ENCODE measurements at places on chromosomes 12 and 14.
A peak's percentile ranks its signal among the peaks of the same experiment; 100 is the strongest.

DNA sequence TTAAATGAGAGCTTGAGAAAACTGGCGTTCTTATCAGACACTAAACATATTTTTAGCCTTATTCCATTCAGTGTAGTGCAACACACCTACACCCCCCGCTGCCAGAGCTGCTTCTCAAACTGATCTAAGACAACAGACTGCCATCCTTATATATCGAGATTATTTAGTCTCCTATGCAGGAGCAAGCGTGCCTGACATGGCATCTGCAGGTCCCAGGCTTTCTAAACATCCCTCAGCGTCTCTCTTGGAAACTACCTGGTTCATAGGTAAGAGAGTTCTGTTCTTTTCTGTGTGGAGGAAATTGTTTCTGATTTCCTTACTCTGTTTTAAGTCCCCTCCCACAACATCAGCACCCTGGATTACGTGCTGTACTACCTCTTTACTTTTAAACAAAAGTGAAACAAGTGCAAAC lies 117.1 kb upstream of the PTPRB start:
- no peak overlapping the region for H3K27ac ChIP-seq
- H3K4me3 ChIP-seq, result no peak overlapping the region
- no peak for DNase-seq

GRCh38 chr12:6140651-6141447 lies 16.4 kb upstream of the VWF start:
- H3K27me3 ChIP-seq, result peaks cover 3% of the 10 kb centered on the region
- DNase-seq, result peak; percentile 70
- H3K4me3 ChIP-seq, result no peak overlapping the region
- H3K27ac ChIP-seq, result peak overlapping the region; percentile 72
- peaks cover 14% of the 10 kb centered on the region for H3K4me1 ChIP-seq

GRCh38 chr12:57629897-57630471 lies 3.0 kb downstream of the B4GALNT1 start:
- H3K27ac ChIP-seq, result no peak overlapping the region
- peak; percentile 1 for DNase-seq
- peaks cover 35% of the 10 kb centered on the region for H3K4me1 ChIP-seq
- H3K4me3 ChIP-seq, result no peak overlapping the region

DNA sequence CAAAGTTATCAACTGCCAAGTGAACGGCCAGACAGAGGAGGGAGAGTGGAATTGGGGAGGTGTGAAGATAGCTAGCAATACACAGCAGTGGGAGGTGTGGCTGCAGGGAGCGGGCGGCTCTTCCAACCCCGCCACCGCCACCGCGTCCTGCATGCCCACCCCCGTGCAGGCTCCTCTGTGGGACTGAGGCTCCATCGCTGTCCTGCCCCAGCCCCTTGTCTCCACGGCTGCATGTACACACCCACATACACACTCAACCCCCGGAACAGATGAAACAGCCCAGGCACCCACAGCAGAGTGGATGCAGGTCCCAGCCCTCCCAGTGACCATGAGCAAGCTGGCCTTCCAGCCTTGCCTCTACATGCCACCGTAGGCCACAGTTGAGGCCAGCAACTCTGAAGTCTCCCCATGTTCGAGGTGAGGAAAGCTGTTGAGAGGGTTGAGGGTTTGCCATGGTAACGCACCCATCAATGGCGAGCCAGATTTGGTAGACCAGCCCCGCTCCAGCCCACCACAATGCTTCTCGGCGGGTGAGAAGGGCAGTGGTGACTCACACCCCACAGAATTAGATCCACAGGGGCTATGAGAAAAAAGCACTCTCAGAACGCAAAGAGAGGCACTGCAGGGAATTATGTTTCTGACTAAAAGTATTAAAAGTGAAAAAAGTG lies 39.3 kb downstream of the PITPNM2 start:
- no peak for DNase-seq
- peaks cover 5% of the 10 kb centered on the region for H3K36me3 ChIP-seq
- H3K4me1 ChIP-seq, result peaks cover 41% of the 10 kb centered on the region
- H3K4me3 ChIP-seq, result no peak overlapping the region

DNA sequence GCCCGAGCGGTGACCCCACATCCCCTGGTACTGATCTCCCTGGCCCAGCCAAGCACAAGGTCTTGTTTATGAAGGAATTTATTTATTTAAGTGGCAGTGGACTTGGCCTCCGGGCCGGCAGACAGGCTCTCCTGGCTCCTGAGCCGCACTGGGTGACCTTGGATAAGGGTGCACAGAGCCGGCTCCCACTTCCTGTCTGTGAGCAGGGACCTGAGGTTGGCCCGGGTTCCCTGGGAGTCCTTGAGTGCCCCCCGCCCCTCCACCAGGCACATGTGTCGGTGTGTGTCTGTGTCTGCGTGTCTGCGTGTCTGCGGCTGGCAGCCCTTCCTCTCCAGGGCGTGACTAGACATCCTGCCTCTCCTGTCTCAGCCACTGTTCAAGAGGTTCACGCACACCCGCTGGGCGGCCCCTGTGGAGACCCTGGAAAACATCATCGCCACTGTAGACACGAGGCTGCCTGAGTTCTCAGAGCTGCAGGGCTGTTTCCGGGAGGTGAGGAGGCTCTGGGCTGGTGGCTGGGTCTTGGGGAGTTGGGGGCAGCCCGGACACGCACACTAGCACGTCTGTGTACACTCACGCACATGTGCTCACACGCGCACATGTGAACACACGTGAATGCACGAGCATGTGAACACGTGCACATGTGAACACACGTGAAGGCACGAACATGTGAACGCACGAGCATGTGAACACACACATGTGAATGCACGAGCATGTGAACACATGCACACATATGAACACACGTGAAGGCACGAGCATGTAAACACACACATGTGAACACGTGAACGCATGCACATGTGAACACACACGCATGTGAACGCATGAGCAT lies 9.3 kb downstream of the TNFAIP2 start:
- H3K27ac ChIP-seq, result no peak overlapping the region
- peaks cover 71% of the 10 kb centered on the region for H3K36me3 ChIP-seq
- H3K27me3 ChIP-seq, result peaks cover 5% of the 10 kb centered on the region
- no peak for DNase-seq

- no peak overlapping the region for H3K27ac ChIP-seq
- H3K27me3 ChIP-seq, result no peaks in the 10 kb centered on the region
- H3K36me3 ChIP-seq, result no peaks in the 10 kb centered on the region
Measured at GRCh38 chr12:1890119-1890703, 28.2 kb downstream of the CACNA2D4 start.

- H3K4me3 ChIP-seq, result no peak overlapping the region
- DNase-seq, result no peak
- no peak overlapping the region for H3K27ac ChIP-seq
- H3K27me3 ChIP-seq, result no peaks in the 10 kb centered on the region
Measured at GRCh38 chr14:67680941-67681340, 6.5 kb upstream of the VTI1B start.

- no peaks in the 10 kb centered on the region for H3K36me3 ChIP-seq
- H3K27me3 ChIP-seq, result no peaks in the 10 kb centered on the region
- H3K4me1 ChIP-seq, result no peaks in the 10 kb centered on the region
- peak; percentile 58 for DNase-seq
Measured at GRCh38 chr14:63478010-63478409, 65.2 kb downstream of the PPP2R5E start.

- no peak overlapping the region for H3K4me3 ChIP-seq
- H3K27ac ChIP-seq, result no peak overlapping the region
- no peak for DNase-seq
- no peaks in the 10 kb centered on the region for H3K27me3 ChIP-seq
- H3K36me3 ChIP-seq, result peaks cover 21% of the 10 kb centered on the region
Measured at GRCh38 chr12:3228552-3228951, 151.4 kb downstream of the TSPAN9 start.

DNA sequence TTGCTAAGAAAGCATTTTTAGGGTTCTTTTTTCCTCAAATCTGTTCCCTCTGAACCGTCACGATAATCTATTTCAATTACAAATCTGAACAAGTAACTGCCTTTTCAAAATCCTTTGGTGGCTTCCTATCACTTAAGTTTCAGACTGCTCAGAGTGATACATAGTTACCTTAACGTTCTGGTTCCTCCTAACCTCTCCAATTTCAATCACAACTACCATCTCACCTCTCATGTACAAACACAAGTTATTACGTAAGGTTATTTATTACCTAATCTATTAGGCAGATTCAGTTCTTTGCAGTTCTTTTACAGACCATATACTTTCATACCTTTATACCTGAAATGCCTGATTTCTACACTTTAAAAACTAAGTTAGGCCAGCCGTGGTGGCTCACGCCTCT lies 12.1 kb downstream of the RNF212B start:
- no peak for DNase-seq
- no peaks in the 10 kb centered on the region for H3K36me3 ChIP-seq
- no peak overlapping the region for H3K27ac ChIP-seq
- no peak overlapping the region for H3K4me3 ChIP-seq
- H3K27me3 ChIP-seq, result peaks cover 2% of the 10 kb centered on the region

DNA sequence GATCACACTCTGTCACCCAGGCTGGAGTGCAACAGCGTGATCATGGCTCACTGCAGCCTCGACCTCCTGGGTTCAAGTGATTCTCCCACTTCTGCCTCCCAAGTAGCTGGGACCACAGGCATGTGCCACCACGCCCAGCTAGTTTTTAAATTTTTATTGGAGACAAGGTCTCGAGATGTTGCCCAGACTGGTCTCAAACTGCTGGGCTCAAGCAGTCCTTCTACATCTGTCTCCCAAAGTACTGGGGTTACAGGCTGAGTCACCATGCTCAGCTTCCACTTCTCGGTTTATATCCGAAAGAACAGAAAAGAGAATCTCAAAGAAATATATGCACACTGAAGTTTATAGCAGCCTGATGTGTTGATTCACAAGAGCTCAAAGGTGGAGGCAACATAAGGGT lies 107.5 kb downstream of the SCARB1 start:
- no peaks in the 10 kb centered on the region for H3K27me3 ChIP-seq
- no peak overlapping the region for H3K27ac ChIP-seq
- H3K36me3 ChIP-seq, result no peaks in the 10 kb centered on the region
- no peak for DNase-seq
- peaks cover 57% of the 10 kb centered on the region for H3K4me1 ChIP-seq

DNA sequence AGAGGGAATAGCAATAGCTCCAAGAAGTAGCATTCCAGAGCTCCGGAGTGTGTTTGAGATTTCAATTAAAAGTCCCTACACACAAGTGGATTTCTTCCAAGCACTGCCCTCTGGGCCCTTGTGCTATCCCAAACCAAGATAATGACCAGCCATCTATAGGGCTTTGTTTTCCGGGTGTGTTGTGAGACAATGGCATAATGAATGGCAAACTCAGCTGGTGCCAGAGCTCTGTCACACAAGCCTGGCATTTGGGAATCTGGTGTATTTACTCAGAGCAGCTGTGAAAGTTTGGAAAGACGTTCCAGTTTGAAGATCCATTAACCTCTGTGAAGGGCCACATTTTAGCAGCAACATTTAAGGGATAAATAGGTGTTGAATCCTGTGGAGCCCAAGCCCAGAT lies 61.2 kb upstream of the TMTC2 start:
- H3K27me3 ChIP-seq, result no peaks in the 10 kb centered on the region
- no peaks in the 10 kb centered on the region for H3K4me1 ChIP-seq
- H3K36me3 ChIP-seq, result no peaks in the 10 kb centered on the region
- peak; percentile 14 for DNase-seq

DNA sequence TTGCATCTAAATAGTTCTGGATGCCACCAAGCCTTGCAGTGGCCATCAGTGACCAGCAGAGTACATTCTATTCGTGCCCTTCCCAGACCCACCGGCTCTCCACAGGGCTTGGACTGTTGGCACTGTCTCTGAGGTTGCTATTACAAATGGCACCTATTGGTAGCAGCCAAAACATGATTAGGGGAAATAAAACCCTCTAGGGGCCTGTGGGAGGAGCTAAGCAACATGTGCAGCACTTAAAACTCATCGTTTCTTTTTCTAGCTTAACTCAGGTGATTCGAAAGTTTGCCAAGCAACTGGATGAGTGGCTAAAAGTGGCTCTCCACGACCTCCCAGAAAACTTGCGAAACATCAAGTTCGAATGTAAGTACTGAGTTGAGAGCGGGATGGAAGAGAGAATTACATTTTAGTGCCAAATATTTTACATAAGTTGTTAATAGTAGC lies 65.4 kb upstream of the RIC8B start:
- H3K4me3 ChIP-seq, result no peak overlapping the region
- H3K4me1 ChIP-seq, result no peaks in the 10 kb centered on the region
- no peaks in the 10 kb centered on the region for H3K36me3 ChIP-seq
- peaks cover 3% of the 10 kb centered on the region for H3K27me3 ChIP-seq
- no peak overlapping the region for H3K27ac ChIP-seq

- no peaks in the 10 kb centered on the region for H3K36me3 ChIP-seq
- H3K27ac ChIP-seq, result peak overlapping the region; percentile 84
- H3K4me3 ChIP-seq, result peak overlapping the region; percentile 39
- no peaks in the 10 kb centered on the region for H3K27me3 ChIP-seq
- H3K4me1 ChIP-seq, result peaks cover 28% of the 10 kb centered on the region
- peak; percentile 96 for DNase-seq
Measured at GRCh38 chr12:116599285-116600136, 40.3 kb downstream of the MAP1LC3B2 start.

GRCh38 chr12:105378911-105379310 lies 48.4 kb downstream of the C12orf75 start:
- H3K27me3 ChIP-seq, result no peaks in the 10 kb centered on the region
- no peak overlapping the region for H3K27ac ChIP-seq

GRCh38 chr12:89768586-89769482 lies 60.2 kb upstream of the ATP2B1 start:
- no peaks in the 10 kb centered on the region for H3K4me1 ChIP-seq
- DNase-seq, result no peak
- no peaks in the 10 kb centered on the region for H3K27me3 ChIP-seq
- H3K36me3 ChIP-seq, result no peaks in the 10 kb centered on the region

DNA sequence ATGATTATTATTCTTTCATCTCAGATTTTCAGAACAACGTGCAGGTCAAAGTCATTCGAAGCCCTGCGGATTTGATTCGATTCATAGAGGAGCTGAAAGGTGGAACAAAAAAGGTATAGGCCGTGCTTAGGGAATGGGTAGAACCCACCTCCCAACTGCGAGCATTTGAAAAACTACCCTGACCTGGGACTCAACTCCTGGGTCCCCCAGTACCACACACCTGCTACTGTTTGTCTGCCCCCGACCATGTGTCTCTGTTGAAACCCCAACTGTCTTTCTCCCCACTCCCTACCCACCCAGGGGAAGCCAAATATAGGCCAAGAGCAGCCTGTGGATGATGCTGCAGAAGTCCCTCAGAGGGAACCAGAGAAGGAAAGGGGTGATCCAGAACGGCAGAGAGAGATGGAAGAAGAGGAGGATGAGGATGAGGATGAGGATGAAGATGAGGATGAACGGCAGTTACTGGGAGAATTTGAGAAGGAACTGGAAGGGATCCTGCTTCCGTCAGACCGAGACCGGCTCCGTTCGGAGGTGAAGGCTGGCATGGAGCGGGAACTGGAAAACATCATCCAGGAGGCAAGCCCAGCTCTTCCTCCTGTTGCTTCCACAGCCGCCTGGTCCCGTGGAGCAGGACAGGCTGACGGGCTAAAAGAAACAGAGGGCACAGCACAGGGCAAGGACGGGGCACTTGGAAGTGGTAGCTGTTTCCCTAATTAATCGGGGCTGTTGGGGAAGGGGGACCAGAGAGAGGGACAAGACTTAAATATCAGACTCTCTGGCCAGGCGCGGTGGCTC lies 20.5 kb downstream of the AGAP2 start:
- no peaks in the 10 kb centered on the region for H3K4me1 ChIP-seq
- no peak for DNase-seq
- H3K4me3 ChIP-seq, result no peak overlapping the region
- H3K27ac ChIP-seq, result no peak overlapping the region

- DNase-seq, result peak; percentile 3
- no peaks in the 10 kb centered on the region for H3K4me1 ChIP-seq
- peaks cover 3% of the 10 kb centered on the region for H3K36me3 ChIP-seq
Measured at GRCh38 chr14:45198551-45198950, 54.5 kb downstream of the MIS18BP1 start.

- DNase-seq, result peak; percentile 67
- H3K36me3 ChIP-seq, result no peaks in the 10 kb centered on the region
- H3K4me3 ChIP-seq, result peak within 1 kb of the TSS; percentile 57
- peaks cover 14% of the 10 kb centered on the region for H3K4me1 ChIP-seq
- peak within 1 kb of the TSS; percentile 74 for H3K27ac ChIP-seq
- H3K27me3 ChIP-seq, result peaks cover 51% of the 10 kb centered on the region
Measured at GRCh38 chr14:64879635-64880220, at the start of gene SPTB. Gene SPTB (minus strand): TSS chr14:64879907. CDS start chr14:64823094, 56,813 bp downstream.
